ENCODE measurements at places on chromosomes 4 and X. TPM values are rescaled to one million over a fixed set of nuclear protein-coding genes. Genes with fewer than 3 reads are reported as not detected.
A peak's percentile ranks its signal among the peaks of the same experiment; 100 is the strongest.

Gene CHM
- 16.7 TPM for total RNA-seq

DNA sequence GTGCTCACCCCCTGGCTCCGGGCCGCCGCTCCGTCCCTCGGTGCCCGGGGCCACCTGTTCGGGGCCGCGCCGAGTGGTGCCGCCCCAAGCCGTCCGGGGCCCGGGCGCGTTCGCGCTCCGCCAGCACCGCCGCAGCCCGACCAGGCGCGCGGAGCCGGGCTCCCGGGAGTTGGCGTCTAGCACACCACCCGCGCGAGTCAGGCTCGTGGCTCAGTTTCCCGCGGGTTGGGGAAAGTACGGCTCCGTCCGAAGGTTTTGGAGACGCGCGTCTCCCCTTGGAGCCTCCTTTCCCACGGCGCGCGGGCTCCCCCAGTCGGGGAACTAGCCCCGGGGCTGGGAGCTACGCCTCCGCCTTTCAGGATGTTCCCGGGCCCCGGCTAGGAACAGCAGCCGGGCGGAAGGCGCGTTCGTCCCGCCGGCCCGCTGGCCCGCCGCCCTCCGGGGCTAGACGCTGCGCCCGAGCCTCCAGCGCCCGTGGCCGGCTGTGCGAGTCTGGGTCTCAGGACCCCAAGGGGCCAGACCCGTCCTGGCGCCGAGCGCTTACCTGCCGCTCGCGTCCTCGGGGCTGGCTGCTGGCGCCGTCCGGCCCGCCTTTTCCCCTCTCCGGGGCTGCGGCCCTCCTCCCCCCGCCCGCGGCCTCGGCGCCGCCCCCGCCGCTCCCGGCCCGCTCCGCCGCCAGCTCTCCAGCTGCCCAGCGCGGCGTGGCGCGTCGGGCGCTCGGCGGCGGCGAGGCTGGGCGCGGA is at the start of gene ADGRG2:
TSS of gene ADGRG2 (minus strand) at position 571 of the 743 bp plus-strand sequence. CDS start 53,634 bp downstream, outside the sequence.
- H3K4me1 ChIP-seq = no peaks in the 10 kb centered on the region
- DNase-seq = no peak
- H3K4me3 ChIP-seq = no peak within 1 kb of the TSS
- no peak within 1 kb of the TSS for H3K27ac ChIP-seq
- no peaks in the 10 kb centered on the region for H3K36me3 ChIP-seq

DNA sequence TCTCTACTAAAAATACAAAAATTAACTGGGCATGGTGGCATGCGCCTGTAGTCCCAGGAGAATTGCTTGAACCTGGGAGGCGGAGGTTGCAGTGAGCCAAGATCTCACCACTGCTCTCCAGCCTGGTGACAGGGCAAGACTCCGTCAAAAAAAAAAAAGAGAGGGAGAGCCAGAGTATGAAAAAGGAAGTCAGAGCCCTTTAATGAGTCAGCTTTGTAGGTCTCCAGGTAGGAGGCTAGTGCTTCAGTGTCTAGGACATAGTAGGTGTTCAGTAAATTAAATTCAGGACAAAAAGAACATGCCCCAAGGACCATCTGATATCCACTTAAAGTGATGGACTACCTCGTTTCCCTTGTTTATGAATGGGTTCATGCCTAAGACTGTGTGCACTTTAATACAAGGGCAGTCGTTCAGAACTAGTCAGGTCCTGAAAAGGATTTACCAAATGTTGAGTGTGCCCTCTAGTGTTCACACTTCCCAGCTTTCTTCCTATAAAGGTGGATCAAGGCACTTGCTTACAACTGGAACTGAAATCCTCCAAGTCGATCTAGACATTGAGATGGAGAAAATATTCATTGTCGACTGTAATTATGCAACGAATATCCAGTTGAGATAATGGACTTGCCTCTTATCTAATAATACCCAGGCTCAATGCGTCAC is 29.0 kb downstream of the F9 start:
- no peaks in the 10 kb centered on the region for H3K27me3 ChIP-seq
- DNase-seq = no peak
- no peaks in the 10 kb centered on the region for H3K36me3 ChIP-seq
- H3K27ac ChIP-seq = no peak overlapping the region

- no peak overlapping the region for H3K4me3 ChIP-seq
- no peaks in the 10 kb centered on the region for H3K4me1 ChIP-seq
- no peaks in the 10 kb centered on the region for H3K27me3 ChIP-seq
- no peak for DNase-seq
- H3K36me3 ChIP-seq = no peaks in the 10 kb centered on the region
Measured at GRCh38 chr4:25347971-25348370, 29.1 kb upstream of the ANAPC4 start.

DNA sequence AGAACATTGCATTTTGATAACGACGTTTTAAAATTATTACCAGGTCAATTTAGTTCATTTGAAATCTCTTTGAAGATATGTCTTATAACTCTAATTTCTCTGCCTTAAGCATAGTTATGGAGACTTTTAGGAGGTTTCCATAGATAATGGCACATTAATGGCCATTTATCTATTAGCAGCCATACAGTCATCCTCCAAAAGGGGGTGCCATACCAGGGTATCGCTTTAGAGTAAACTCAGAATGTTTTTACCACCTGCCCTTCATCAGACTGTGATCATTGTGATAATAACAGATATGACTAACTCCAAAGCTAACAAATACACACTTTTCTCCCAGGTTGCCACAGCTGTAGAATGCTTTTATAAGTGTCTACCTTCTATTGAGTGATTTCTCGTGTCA is 461.5 kb downstream of the FSTL5 start:
- H3K27ac ChIP-seq = no peak overlapping the region
- no peak for DNase-seq
- H3K4me1 ChIP-seq = no peaks in the 10 kb centered on the region
- H3K36me3 ChIP-seq = no peaks in the 10 kb centered on the region
- H3K27me3 ChIP-seq = no peaks in the 10 kb centered on the region

- peaks cover 5% of the 10 kb centered on the region for H3K4me1 ChIP-seq
- H3K27me3 ChIP-seq = no peaks in the 10 kb centered on the region
- DNase-seq = no peak
- no peak overlapping the region for H3K27ac ChIP-seq
- no peaks in the 10 kb centered on the region for H3K36me3 ChIP-seq
- H3K4me3 ChIP-seq = no peak overlapping the region
Measured at GRCh38 chr4:140367738-140368137, 5.7 kb upstream of the SCOC start.

GRCh38 chr4:89305712-89306437 is 1.7 kb downstream of the GPRIN3 start:
- peaks cover 52% of the 10 kb centered on the region for H3K4me1 ChIP-seq
- DNase-seq = no peak
- no peaks in the 10 kb centered on the region for H3K27me3 ChIP-seq
- no peaks in the 10 kb centered on the region for H3K36me3 ChIP-seq
- peak overlapping the region; percentile 84 for H3K4me3 ChIP-seq
- H3K27ac ChIP-seq = peak overlapping the region; percentile 80

Gene INTS6L
- total RNA-seq = 20.2 TPM
